BE2C (cell line): ENCODE measurements at places on chromosomes 3 and 15.

DNA sequence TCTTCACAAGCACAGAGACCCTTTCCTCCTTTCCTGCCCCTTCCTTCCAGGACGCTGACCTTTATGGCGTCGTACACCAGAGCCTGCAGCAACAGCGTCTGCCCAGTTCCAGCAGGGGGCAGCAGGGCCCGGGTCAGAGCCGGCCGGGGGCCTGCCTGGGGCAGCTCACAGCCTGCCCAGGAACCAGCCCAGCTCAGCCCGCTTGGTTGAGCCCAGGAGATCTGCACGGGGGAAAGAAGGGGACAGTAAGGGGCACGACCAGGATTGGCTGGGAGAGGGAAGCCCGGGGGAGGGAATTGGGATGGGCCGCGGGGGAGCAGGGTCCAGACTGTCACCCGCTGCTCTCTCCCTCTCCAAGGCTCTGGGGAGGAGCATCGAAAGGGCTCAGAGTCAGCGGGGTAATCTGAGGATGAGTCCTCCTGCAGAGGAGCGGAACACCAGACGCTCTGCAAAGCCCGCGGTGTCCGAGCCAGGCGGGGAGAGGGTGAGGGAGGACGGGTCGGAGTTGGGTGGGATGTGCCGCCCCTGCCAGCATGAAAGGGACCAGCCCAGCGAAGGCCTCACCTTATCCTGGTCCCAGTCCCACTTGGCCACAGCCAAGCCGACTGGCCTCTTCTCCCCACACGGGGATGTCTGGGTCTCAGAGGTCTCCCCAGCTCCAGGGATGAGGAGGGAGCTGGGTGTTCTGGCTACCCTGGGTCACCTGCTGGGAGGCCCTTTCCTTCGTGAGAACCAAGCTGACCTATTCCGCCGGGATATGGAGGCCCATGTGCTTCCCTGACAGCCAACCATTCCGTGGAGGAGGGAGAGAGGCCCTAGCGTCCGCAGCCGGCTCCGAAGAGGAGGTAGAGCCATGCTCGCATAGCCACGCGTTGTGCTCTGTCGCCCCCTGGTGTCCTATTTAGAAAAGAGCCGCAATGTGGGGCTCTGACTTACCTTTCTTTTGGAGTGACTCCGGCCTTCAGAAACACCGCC is 7.4 kb upstream of the IGDCC3 start:
- peak; percentile 95 for DNase-seq

DNA sequence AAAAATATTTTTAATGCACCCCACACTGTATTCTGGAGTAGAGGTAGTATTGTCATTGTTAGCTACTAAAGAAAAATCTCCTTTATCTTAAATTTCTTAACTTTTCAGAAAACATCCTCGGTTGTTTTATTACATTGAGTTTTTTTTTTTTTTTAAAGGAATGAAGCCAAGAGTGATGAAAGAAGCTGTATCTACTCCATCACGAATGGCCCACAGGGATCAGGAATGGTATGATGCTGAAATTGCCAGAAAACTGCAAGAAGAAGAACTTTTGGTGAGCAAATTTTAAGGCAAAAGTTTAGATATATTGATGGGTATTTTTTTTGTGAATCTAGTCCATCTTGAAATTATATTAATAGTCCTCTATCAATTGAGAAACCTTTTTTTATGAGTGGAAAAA is 49.7 kb upstream of the UTS2B start:
- DNase-seq: no peak

DNA sequence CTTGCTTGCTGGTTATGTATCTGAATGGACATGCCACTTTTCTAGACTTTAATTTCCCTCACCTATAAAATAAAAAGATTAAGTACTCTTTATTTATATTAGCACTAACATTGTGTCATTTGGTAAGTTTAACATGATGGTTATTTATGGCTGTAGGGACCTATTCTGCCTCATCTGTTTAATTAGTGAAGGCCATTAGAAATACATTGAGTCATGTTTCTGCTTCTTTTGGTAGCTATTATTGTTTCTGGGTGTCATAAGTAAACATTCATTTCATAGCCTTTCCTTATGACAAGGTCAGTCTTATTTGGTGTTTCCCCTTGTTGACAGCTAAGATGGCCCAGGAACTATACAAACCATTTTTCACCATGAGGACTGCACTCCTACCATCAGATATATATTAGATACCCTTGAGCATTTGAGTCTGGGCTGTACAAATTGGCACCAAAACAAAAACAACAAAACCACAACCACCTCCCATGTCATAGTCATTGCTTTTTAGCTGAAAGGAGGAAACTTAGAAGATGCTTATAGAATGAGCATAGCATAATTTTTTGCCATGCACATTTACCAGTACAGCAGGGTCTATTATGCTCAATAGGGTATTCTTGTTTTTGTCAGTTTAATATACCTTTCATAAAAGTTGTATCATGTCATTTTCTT is 39.3 kb downstream of the SRP14 start:
- DNase-seq: no peak

DNA sequence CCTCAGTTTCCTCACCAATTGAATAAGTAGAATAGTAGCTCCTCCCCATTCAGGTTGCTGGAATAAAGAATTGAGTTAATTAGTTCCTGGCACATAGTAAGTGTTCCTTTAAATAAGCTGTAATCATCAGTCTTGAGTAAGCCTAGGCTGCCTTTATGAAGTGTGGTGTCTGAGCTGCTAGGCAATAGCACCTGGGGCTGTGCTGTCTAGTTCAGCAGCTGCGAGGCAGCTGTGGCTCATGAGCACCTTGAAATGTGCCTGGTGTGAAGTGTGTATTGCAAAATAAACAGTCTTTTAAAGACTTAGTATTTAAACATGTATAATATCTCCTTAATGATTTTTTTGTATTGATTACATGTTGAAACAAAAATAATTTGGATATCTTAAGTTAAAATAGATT is 77.6 kb downstream of the TOP2B start:
- DNase-seq: no peak

- no peak for DNase-seq
Observed at GRCh38 chr3:187888701-187889100, 143.4 kb upstream of the BCL6 start.

DNA sequence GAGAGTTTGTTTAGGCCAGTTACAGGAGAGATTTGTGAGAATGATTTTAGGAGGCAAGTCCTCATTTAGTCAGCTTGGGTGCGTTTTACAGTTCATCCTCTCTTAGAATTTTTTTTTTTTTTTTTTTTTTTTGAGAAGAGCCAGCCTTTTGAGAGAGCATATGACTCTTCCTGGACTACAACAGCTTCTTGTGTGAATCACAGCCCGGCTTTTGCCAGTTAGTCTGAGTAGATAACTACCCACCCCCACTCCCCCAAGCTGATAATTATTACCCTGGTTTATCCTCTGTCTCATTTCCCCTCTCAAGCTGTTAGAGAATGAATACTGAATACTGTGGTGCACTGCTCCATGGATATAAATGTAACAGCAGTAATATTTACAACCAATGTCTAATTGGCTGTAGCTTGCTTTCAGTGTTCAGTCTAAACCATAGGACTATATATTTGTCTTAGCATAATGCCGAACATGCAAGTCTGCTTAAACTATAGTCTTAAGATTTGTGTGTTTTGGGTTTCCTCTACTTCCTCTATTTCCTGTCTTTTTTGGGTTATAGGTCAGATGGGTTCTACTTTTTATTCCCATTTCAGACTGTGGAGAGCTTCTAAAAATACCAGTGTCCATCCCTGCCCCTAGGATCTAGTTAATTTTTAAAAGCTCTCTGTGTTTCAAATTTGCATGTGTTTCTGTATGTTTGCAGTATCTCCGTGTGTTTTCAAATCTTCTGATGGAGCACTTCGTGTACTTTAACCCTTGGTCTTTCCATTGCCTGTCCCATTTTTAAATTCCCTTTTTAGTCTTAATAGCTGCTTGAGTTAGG is 8.0 kb downstream of the CHD2 start:
- DNase-seq: no peak

DNA sequence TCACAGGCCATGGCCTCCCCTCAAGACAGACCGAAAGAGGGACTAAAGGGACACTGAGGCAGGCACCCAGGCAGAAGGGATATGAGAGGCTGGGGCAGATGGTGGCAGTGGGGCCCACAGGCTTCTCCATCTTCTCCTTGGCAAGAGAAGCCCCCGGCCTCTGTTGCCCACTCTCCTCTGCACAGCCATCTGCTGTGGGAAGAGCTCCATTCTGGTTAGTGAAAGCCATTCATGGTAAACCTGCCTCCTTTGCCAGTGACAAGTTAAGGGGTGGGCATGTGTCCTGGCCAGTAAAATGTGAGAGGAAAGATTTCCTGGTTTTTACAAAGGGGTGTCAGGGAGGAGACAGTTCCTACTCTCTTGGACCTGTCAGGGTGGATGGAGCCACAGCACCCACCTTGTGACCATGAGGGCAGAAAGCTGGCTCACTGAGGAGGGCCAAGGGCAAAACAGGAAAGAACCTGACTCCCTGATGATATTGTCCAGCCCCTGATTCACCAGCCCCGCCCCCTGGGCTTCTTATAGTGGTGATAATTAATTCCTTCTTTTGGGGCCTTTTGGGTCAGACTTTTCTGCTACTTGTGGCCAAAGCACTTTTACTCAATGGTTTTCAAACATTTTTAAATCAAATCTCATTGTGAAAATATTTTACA is 130.4 kb upstream of the SMAD3 start:
- DNase-seq: no peak

GRCh38 chr15:99745370-99746086 is 12.3 kb upstream of the LYSMD4 start:
- DNase-seq: no peak

- no peak for DNase-seq
Observed at GRCh38 chr15:95923792-95924191, 406.7 kb upstream of the NR2F2 start.

- no peak for DNase-seq
Observed at GRCh38 chr3:46124216-46125177, 83.6 kb downstream of the CCR1 start.

GRCh38 chr15:64010719-64011118 is 35.6 kb downstream of the DAPK2 start:
- peak; percentile 63 for DNase-seq

DNA sequence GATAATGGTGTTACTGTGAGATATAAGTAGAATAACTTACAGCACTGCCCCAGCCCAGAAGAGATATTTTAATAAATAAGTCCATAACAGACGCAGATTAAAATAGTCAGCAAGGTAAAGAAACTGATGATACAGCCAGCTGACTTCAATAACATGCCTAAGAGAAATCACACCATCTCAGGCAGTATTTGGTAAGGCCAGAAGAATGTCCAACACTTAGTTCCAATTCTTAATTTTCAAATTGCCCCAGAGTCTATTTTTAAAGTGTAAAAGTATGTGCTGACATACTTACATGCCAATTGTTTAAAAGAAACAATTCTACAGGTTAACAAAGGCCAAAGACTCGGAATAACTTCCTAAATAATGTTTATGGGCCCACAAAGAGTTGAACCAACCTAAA is 1.6 kb downstream of the GNB4 start:
- DNase-seq: no peak

DNA sequence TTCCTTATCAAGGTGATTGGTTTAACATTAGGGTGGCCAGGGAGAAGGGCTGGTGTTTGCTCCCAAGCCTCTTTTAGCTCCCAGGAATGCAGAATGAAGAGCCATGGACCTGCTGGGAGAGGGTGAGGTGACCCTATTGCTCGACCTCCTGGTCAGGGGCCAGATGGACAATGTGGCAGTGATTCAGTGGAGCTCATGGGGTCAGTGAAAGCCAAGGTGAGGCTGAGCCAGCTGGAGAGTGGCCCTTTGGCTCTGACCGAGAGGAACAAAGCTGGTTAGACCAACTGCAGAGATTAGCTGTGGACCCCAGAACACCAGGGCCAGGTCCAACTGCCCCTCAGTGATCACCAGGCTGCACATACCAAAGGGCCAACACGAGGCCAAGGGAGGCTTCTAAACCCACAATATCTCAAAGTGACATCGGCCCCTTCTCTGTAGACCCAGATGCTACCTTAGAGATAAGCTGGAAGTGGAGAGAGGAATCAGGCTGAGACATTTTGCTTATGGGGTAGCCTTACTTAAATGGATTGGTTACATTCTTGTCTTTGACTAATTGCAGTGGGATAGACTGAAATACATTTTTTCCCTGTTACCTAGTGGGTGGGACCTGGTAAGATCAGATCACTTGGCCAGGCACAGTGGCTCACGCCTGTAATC is 15.8 kb upstream of the BTBD1 start:
- no peak for DNase-seq

GRCh38 chr3:110391640-110392395 is 679.8 kb upstream of the NECTIN3 start:
- DNase-seq: no peak

- no peak for DNase-seq
Observed at GRCh38 chr3:43753741-43754715, 63.3 kb downstream of the ABHD5 start.

DNA sequence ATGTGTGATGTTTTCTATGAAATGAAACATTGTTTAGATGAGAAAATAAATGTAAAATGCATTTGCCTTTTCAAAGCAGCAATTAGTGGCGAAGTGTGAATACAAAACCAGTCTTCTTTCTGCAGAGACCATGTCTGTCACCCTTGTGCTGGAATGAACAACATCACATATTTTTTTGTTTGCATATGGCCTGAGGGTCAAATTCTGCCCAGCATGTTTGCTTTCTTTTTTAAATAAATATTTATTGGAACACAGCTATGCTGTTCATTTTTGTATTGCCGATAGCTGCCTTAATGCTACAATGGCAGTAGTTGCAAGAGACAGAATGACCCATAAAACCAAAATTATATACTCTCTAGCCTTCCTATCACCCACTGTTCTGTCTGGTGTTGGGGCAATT is 75.3 kb upstream of the SNRPN start:
- DNase-seq: no peak

DNA sequence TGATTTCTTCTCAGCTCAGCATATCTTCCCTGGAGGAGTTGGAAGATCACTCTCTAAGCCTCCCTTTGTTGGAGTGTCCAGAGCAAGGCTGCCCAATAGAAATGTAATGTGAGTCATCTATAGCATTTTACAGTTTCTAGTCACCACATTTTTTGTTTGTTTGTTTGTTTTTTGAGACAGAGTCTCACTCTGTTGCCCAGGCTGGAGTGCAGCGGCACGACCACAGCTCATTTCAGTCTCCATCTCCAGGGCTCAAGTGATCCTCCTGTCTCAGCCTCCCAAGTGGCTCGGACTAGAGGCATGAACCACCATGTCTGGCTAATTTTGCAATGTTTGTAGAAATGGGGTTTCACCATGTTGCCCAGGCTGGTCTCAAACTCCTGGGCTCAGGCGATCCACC is 21.3 kb downstream of the KLHL6 start:
- no peak for DNase-seq

DNA sequence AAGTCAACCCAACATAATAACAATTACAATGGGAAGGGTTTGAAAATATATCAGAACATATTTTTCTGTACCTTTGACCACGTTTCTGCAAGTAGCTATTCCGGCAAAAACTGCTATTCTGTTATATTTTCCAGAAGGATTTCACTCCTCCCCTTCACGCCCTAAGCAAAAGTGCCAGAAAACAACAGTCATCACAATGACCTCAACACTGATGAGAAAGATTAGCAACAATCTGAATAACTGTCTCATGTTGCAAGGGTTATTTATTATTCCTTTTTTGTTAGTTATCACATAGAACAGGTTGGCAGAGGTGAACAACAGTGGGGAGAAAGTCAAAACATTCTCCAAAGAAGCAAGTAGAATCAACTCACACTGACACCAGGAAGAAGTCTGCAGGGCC is 269.4 kb upstream of the ARRDC4 start:
- no peak for DNase-seq

GRCh38 chr3:72738752-72739530 is 109.3 kb downstream of the SHQ1 start:
- DNase-seq: peak; percentile 70

- DNase-seq: no peak
Observed at GRCh38 chr3:28218071-28218916, 23.1 kb upstream of the CMC1 start.
